Spleen (tissue), 13 donors: ENCODE measurements at places on chromosomes 5 and 9.

GRCh38 chr9:113222482-113222841 lies 1.1 kb downstream of the SLC31A1 start:
- DNase-seq, result no peak

DNA sequence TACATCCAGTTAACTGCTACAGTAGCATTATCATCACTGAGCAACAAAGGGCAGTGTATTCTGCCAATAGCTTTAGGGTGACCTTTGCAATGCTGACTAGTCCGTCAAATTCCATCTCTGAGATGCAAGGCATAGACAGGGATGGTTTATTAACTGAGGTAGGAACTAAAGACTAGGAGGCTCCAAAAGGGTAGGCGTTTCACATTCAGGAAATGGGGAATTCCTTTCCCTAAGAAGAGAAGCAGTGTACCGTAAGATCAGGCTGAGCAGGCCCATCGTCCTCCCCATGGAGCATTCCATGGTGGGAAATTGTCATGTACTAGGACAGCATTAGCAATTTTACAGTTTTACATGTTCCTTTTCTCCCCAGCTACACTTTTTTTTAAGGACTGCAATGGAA lies 157.7 kb downstream of the BNC2 start:
- DNase-seq, result no peak

DNA sequence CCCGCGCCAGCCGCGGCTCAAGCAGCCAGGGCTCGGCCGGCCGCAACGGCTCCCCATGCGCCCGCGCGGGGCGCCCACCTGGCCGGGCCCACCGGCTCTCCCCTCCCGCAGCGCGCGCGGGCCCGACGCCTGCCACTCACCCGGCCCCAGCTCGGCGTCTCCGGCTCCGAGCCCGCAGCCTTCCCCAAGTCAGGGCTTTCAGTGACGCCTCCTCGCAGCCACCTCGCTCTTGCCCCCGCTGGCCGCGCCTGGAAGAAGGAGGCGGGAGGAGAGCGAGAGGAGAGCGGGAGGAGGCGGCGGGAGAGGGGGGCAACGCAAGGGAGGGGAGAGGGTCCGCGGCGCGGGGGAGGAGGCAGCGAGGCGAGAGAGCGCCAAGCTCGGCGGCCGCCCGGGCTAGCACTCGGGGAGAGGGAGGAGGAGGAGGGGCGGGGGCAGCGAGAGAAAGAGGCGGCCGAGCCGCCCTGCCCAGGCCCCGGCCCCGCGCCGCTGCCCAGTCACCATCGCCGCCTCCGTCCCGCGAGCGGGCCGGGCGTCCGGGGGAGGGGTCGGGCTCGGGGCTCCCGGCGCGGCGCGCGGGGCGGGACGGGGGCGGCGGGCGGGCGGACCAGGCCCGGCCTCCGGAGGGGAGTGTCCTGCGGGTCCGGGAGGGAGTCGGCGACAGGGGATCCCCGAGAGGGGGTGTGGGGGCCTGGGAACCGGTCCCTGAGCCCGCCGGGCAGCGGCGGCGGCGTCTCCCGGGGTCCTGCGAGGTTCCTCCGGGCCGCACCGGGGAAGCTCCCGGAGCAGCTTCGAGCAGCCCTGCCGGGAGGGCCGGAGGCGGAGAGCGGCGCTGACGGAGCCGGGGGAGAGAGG lies at the start of gene LHFPL2:
Gene LHFPL2, minus strand, starts transcription at position 414 of the 852 bp plus-strand sequence. CDS start 138,559 bp downstream, outside the sequence.
- peak; percentile 89 for DNase-seq

GRCh38 chr9:99012957-99013512 lies 69.3 kb downstream of the COL15A1 start:
- DNase-seq, result no peak

DNA sequence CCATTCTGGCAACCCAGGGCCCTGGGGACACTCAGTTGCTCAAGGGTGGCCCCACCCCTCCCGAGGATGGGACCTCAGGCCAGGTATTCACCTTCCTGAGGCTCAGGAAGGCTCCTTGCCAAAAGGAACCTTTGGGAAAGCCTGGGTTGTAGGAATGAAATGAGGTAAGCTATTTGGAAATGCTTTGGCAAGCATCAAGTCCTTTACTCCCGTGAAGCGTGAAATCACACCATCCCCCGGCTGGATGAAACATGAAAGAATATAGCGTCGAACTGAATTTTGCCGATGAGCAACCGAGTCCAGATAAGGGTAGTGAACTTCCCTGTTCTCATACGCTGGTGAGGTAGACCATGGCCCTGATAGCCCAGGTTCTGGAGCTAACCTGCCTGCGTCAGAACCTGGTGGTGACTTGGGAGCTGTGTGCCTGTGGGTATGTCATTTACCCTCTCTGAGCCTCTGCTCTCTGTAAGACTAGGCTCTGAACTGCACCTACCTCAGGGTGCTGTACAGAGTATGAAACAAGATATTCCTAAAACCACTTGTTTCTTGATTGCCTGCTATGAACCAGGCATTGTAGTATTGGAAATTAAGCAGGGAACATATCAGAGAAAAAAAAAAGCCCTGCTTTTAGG lies 105.3 kb upstream of the BOD1 start:
- DNase-seq, result no peak

DNA sequence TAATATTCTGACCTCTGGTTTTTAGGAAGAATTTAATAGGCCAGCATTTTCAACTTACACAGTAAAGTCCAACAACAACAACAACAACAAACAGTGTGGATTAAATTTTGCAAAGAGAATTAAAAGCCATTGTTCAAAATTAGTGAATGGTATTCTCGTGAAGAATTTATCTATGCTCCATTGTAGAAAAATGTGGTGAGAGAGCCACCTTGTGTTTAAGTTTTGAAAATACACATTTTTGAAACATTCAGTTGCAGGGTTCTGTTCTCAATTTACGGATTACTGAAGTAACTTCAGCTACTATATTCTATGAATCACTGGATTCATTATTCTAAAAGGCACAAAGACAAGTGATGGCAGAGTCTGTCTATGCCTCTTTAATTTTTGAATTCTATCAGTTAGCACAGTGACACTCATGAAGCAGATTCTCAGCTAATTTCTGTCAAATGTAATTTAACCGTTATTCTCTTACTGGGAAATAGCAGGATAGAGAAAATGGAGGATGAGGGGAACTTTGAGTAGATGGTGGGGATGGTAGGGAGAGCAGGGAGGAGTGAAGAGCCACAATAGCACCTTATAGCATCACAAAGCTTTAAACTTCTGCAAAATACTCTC lies 11.0 kb downstream of the CCDC152 start:
- no peak for DNase-seq

GRCh38 chr9:85007748-85008147 lies 338.2 kb downstream of the NTRK2 start:
- no peak for DNase-seq

DNA sequence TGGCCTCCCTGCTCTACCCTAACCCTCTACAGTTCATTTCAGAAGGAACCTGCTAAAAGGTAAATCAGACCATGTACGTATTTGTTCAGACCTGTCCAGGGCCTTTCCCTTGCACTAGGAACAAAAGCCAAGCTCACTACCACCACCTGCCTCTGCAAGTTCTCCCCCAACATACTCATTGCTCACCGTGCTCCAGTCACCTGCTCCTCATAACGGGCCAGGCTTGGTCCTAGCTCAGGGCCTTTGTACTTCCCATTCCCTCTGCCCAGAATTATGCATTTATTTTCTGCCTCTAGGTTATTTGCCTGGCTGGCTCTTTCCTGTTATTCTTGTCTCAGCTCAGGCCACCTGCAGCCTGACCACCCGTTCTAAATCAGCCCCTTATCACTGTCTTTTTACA lies 4.8 kb upstream of the FGF1 start:
- no peak for DNase-seq

DNA sequence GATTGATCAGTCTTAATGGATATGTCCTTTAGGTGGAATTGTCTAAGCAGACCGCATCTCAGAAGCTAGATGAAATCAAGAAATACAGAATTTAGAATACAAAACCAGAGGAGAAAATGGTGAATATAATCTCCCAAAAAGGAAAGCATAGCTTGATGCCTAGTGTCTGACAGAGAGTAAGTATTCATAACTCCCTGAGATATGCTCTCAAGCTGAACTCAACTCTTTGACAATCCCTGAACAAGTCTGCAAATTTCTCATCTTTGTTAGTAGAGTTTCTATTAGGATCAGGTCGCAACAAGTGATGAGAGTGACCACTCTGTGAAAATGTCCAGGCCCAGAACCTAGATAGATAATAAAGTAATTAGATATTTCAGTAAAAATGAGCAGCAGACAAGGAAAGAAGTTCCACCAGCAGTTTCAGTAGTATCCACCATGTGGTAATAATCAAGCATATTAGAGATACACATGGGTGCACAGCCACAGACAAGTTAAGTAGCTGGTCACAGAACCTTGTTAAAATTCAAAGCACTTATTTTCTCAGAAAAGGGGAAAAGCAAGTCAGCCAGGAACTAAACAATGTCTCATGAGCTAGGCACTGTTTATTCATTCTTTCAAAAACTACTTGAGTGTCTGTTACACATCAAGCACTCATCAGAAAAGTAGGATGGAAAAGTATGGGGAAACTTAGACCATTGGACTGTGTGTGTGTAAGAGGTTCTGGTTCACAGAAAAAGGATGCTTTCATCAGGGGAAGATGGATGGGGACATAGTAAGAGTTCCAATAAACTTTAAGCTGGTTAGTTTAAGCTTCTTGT lies 481.5 kb upstream of the TUSC1 start:
- no peak for DNase-seq

DNA sequence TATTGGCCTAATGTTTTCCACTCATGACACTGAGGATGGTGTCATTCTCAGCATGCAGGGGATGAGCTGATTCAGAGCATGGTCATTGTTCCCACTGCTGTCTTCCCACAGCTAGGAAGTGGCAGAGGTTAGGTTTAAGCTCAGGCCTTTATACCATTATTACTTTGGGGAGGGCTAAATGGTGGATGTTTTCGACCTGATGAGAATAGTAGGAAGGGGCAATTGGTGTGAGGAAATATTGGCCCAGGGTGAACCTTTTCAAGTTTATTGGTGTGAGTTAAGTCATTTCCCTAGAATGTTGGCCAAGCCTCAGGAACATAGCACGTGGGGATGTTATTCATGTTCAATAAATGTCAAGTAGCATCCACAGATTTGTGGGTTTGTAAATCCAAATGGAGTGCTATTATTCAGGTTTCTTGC lies 59.6 kb downstream of the ARHGAP26 start:
- DNase-seq, result no peak

DNA sequence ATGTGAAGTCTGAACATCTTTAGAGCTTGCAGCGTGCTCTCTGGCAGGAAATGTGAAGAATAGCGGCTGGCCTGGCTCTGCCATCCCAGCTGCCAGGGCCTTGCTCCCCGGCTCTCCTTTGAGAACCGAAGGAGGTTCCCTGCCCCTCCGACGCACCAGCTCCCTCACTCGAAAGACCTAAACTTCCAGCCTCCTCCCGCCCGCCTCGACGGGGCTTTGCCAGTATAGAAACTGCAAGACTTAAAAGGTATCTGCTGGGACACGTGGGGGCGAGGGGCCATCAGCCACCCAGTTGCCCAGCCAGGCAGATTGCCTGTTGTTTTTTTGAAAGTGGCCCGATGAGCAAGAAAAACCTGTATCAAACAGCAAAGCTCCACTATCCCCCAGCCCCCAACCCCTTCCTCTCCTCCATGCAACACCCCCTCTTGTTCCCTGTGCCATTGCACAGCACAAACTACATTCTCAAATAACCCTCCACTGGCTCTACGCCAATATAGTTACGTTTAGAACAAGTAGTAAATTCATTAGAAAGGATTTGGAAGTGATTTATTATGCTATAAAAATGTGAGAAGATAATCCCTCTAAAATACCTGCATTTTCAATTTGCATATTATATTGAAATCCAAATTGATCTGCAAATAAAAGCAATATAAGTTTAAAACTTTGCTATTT lies 331.9 kb downstream of the MED10 start:
- DNase-seq, result peak; percentile 56

GRCh38 chr9:21096901-21097255 lies 19.1 kb upstream of the IFNB1 start:
- no peak for DNase-seq

DNA sequence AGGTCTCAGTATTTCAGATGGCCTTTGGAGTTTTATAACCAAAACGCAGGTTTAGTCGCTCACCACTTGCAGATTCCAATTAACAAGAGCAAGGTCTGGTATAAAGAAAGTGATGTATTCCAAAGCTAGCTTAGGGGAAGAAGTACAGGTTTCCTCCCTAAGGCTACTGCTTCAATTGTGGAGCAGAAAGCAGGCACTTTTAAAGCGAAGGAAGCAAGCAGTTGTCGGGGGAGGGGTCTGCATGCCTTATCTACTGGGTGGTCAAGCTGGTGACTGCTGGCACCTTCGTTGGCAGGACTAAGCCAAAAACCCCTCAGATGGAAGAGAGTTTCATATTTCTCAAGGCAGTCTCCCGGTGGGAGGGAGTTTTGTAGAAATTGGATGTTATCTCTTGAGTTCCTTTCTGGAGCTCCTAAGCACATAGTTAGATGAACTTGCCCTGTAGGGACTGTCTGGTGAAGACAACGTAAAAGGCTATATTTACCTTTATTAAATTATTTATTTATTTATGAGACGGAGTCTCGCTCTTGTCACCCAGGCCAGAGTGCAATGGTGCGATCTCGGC lies 1.6 kb upstream of the TMEM245 start:
- DNase-seq, result no peak

- DNase-seq, result no peak
These were observed 19.1 kb downstream of the RAPGEF6 start for GRCh38 chr5:131615957-131616356.

- no peak for DNase-seq
These were observed 51.7 kb downstream of the GPBP1 start for GRCh38 chr5:57225553-57225952.

GRCh38 chr5:166906991-166907713 lies 1384.3 kb upstream of the WWC1 start:
- no peak for DNase-seq

DNA sequence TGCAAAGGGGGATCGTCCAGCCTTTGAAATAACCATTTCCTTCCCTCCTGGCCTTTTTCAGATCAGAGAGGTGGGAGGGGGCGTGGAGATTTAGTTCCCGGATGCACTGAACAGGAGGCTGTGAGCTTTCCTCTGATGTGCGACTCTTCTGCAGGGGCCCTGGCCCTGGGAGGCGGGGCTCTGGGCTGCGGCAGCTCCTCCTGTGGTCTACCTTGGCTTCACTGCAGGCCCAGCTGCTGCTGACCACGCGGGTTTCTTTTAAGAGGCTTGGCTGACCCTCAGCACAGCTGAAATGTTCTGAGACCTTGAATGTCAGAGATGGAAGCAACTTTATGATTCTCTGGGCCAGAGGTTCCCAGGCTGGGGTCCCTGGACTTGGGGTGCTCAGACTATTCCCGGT lies 27.0 kb upstream of the COL15A1 start:
- no peak for DNase-seq
